LHCN-M2 (cell line): ENCODE measurements at places on chromosomes 7 and 10. TPM values are rescaled to one million over a fixed set of nuclear protein-coding genes. Genes with fewer than 3 reads are reported as not detected.

Gene ZNF33B
- total RNA-seq: 3.5 and 3.7 TPM in 2 replicates

Gene RPEL1
- not detected in 2 replicates for total RNA-seq

Gene ZDHHC6
- total RNA-seq: 35.4 and 39.6 TPM in 2 replicates

DNA sequence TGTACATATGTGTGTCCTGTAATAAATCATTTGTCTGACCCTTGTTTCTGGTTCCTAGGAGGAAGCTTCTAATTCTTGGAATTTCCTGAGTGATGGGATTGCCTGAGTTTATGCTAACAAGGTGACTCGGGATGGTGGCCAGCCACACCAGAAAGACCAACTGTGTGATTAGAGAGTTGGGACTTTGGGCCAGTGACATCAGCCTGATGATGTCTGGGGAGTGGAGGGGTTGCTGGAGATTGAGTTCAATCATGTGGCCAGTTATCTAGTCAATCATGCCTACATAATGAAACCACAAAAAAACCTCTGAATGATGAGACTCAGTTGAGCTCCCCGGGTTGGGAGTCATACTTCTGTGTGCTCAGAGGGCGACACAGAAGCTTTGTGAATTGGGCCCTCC, 23.5 kb upstream of the CARD11 start:
- DNase-seq: no peak

DNA sequence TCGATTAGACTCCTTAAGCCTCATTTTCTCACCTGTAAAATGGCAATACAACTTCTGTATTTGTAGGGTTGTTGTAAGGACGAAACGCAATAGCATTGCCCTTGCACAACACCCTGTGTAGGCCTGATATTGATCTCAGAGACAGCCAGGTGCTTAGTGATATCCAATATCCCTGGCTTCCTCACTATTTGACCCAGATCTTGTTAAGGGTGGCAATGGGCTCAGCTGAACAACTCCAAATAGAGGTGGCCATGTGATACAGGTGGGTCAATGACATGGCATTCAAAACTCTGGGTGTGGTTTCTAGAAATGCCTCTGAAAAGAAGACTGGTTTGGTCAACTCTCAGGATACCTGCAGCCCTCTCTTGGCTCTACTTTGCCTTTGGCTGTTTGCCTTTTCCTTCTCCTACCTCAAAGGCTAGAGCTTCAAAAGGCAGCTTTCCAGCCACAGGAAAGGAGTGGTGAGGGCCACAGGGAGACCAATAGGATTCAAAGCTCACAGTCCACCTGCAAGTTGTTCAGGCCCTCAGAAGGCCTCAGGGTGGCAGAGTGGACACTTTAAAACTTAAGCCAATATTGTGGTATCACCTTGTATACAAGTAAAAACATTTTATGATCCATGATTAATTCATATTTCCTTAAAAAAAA, 14.9 kb upstream of the GATAD1 start:
- DNase-seq: no peak

DNA sequence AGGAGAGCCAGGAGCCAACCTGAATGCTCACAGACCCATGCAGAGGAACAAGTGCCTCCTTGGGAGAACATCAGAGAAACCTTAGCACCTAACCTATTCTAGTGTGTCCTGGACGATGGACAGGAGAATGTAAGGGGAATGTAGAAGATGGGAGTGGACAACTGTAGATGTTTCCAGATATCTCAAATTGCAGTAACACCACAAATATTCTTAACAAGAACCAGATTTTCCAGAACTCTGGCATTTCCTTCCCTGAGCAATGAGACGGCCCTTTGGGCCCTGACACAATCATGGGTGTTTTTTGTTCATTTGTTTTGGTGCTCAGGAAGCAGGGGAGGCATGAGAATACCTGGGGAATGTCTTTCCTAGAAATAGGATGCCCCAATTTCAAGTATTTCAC, 196.1 kb upstream of the PRSS1 start:
- DNase-seq: no peak

- DNase-seq: peak; percentile 39
These were observed 95.7 kb downstream of the DNAJB6 start for GRCh38 chr7:157432541-157432956.

DNA sequence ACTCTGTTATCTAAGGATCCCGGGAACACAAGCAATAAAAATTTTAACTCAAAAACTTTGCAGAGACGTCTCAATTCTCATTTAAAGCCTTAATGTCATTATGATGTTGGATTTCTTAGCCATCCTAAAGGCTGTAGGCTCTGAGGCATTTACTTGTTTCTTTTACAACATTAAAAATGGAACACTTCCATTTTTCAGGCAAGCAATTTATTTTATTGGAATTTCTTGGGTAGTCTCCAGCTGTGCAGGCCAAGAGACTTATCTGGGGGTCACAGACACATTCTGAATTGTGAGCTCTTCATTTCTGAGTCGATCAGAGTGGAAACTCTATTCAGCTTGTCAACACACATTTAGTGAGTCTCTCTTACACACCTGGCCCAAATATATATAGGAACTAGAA, 48.0 kb upstream of the KIF5B start:
- DNase-seq: no peak

GRCh38 chr7:1291845-1292765, 59.4 kb downstream of the UNCX start:
- DNase-seq: no peak

- no peak for DNase-seq
These were observed 541.0 kb downstream of the ZWINT start for GRCh38 chr10:55820071-55820470.

DNA sequence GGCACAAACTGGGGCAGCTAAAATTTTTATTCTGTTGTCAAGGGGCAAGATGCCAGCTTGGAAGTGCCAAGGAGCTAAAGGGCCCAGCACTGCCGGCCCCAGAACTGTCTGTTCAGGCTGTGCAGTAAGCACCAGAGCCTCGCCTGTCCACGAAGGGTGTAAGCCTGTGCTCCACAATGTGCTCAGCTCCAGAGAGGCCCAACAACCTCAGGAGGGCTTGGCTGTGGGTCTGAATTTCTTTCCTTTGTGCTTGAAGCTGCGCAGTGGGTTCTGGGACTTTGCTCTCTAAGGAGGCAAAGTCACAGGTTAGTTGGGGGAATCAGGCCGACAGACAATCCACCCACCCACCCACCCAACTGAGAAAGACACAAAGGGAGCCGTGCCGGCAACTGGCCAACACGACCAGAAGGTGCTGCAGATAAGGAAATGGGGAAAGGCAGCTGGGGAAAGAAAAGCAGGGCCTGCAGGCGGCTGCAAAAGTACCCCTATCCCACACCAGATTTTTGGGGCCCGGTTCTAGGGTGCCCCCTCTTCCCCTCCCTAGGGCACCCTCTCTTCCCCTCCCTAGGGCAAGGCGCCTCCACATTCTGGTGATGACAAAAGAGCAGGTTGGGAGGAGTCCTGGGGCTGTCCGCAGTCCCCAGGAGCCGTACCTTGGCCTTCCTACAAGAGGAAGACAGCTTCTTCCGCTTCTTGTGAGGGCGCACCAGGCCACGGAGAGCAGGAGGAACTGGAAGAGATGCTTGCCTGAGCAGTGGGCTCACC, 7.7 kb downstream of the DDX56 start:
- DNase-seq: no peak

DNA sequence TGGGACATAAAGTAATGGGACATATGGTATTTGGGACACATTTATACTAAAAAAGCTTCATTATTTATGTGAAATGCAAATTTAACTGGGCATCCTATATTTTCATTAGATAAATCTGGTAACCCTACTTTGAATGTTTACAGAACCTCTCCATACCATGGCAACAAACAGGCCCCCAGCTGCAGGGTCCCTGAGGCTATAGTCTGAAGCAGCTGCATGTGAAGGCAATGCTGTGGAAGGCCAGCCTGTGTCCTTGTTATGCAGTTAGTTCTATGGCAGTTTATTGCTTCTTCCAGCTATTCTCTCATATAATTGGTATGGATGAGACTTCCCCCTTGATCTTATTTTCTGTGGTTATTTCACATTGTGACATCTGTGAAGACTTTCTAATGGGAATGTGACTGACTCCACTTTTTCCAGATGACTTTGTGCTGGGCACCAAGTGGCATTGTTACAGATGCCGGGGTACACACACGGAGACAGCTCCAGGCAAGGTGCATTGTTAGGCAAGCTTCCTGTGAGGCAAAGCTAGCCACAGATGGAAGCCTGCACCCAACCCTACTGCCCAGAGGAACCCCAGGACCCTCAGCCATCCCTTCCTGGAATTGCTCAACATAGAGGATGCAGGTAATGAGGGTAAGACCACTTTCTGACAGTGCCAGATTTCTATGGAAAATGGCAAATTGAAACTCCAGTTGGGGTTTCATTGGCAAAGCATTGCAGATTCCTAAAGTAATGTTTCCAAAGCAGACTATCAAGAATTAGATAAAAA, 49.5 kb upstream of the ADAM12 start:
- DNase-seq: no peak

DNA sequence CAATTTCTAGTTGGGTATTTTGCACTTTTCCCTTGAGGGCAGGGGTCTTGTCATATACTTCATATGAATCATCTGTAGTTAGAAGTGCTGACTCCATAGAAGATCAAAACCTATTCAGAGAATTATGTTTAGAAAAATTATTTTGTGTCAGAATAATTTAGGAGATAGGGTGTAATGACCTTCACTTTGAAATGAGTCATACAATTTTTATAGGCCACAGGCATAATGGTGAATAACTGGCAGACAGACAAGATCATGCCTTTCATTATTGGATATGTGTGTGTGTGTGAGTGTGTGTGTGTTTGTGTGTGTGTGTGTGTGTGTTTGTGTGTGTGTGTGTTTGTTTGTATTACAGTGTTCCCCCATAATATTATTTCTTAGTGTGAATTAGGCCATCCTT, 523.0 kb downstream of the ANKRD7 start:
- DNase-seq: no peak

DNA sequence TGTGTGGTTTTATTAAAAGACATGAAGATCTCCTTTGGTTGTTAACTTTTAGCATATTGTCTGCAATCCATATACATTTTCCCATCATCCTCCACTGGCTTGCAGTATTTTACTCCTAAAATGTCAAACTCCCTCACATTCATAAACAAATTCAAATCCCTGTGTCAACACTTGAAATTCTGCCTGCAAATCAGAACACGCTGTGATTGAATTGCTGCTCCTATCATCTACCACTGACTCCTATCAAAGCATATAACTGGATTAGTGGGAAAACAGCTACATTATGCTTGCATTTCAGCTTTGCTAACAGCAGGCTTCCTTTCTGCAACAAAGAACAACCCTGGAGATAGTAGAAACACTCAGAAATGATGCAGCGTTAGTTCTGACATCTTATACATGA, 281.8 kb upstream of the HGF start:
- DNase-seq: no peak

DNA sequence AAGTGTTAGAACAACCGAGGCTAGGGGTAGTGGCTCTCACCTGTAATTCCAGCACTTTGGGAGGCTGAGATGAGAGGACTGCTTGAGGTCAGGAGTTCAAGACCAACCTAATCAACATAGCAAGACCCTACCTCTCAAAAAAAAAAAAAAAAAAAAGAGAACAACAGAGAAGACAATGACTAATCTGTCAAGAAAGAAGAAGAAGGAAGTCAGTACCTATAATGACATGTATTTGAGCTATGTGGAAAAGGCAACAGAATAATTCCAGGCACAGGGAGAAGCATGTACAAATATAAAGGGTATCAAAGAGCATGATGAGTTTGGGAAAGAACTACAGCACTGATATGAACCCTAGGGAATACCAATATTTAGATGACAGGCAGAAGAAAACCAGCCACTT, 27.5 kb downstream of the COPG2 start:
- DNase-seq: peak; percentile 15

- DNase-seq: peak; percentile 9
These were observed 139.1 kb downstream of the XPNPEP1 start for GRCh38 chr10:109784236-109784635.

GRCh38 chr10:60627778-60628748, 150.2 kb upstream of the CDK1 start:
- peak; percentile 12 for DNase-seq

DNA sequence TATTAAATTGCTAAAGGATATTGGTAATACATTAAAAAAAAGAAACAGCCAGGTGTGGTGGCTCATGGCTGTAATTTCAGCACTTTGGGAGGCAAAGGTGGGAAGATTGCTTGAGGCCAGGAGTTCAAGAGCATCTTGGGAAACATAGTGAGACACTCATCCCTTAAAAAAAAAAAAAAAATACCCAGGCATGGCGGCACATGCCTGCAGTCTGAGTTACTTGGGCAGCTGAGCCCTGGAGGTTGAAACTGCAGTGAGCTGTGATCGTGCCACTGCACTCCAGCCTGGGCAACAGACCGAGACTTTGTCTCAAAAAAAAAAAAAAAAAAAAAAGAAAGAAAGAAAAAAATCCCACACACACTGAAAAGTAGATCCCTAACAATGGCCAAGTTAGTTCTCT, 59.7 kb downstream of the MACC1 start:
- DNase-seq: peak; percentile 59

GRCh38 chr7:7428806-7429205, 106.9 kb downstream of the COL28A1 start:
- peak; percentile 91 for DNase-seq

DNA sequence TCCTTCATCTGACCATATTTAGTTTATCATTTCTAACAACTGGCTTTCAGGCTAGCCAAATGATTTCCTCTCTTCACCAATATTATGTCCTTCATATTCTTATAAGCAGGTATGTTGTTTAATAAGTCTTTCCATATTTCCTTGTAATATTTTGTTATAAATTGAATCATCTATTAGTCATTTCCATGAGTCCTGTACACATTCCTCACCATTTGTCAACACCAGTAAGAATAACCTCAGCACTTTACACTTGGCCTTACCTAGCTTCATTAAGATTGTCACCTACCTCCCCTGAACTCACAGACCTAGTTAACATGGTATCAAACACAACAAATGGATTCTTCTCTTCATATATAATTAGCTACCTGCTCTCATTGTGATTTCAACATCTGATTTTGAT, 282.3 kb downstream of the SEMA3D start:
- DNase-seq: peak; percentile 20

DNA sequence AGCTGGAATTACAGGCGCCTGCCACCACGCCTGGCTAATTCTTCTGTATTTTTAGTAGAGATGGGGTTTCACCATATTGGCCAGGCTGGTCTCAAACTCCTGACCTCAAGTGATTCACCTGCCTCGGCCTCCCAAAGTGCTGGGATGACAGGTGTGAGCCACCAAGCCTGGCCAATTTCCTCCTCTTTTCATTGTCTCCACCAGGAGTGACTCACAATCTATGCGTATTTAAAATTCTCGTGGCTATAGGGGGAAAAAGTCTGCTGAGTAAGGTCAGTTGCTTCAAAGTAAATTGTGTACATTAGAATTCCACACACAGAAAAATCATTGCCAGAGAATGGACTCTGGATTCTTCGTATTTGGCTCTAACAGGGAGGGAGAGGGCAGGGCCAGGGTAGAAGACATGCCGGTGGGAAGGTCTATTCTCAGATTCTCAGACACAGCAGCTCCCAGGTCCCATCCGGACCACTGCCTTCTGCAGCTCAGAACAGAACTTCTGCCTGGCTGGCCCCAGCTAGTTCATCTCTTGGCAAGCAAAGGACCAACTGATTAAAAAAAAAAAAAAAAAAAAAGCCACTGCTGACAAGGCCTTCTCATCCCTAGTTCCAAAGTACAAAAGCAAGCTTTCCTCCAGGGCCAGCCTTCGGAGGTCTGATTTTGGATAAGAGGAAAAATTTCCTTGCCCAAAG, 22.2 kb downstream of the PSPH start:
- peak; percentile 29 for DNase-seq

- DNase-seq: peak; percentile 92
These were observed 266.6 kb downstream of the HDAC9 start for GRCh38 chr7:18762189-18762588.
